ENCODE measurements at places on chromosomes 5 and 9.

DNA sequence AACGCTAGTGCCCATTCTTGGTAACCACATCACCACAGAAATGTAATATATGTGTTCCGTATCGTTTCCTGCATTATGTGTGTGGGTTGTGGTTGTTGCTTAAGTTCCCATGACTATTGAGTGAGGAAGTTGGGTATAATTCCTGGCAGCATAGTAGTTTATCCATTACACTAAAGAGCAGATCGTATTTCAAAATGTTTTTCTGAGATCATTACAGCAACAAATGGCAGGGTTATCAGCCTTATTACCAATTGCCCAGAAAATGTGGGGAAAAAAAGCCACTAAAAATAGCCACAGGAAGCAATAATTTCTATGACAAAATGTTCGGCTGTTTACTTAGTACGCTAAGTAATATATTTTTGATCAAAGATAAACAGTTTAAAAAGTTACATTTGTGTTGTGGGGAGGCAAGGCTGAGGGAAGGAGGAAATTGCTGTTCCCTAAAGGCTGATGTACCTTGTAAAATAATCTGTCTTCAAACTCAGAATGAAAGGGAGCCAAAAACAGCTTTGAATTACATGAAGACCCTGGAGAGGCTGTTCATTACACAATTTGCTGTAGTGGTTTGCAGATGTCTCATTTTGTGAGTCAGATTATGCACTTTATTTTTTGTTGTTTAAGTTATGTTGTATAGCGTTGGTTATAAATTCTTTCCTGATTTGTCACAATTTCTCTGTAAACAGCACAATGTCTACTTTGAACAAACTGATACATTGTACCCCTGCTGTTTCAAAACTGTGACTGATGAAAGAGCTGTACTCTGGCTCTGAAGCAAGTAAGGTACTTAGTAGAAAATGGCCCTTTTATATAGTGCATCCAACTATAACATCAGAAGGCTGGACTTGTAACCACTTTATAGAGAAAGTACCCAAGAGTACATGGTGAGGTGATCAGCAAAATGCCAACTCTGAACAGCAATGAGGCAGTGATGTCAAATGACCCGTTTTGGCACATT lies 1028.5 kb downstream of the NR2F1-AS1 start:
- peak; percentile 6 for DNase-seq

DNA sequence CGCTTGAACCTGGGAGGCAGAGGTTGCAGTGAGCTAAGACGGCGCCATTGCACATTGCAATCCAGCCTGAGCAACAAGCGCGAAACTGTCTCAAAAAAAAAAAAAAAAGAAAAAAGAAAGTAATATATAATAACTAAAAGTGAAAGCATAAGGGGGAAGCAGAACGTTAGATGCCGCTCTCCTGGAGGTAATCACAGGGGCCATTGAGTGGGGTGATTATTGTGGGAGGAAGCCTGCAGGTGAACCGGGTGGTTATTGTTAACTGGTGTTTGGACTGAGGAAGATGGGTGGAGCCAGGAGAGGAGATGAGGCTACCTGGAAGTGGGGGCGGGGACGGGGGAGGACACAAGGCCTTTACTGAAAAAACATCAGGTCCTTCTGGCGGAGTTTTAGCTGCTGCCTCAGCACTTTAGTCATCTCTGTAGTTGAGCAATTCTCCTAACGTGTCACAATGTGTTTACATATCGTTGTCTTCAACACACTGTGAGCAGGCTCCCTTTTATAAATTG lies 5.3 kb upstream of the TJP2 start:
- DNase-seq: no peak

DNA sequence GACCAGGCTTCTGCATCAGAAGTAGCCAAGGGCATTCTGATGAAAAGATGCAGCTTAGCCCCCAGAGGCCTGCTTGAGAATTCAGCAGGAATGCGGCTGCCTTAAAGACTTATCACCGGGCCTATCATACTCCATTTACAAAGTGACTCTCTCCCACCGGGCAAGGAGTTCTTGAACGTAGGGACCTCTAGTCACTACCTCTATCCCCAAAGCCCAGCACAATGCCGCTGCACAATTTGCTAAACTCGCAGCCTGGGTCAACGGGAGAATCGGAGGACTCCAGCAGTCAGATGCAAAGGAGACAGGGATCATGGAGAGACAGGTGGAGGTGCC lies 661 bp downstream of the PDCL start:
- no peak for DNase-seq

- no peak for DNase-seq
Observed at GRCh38 chr5:62717301-62717933, 138.8 kb downstream of the LRRC70 start.

GRCh38 chr5:137887831-137888230 lies 1.4 kb upstream of the PKD2L2 start:
- DNase-seq: no peak

GRCh38 chr5:15717001-15717400 lies 217.0 kb downstream of the FBXL7 start:
- no peak for DNase-seq

DNA sequence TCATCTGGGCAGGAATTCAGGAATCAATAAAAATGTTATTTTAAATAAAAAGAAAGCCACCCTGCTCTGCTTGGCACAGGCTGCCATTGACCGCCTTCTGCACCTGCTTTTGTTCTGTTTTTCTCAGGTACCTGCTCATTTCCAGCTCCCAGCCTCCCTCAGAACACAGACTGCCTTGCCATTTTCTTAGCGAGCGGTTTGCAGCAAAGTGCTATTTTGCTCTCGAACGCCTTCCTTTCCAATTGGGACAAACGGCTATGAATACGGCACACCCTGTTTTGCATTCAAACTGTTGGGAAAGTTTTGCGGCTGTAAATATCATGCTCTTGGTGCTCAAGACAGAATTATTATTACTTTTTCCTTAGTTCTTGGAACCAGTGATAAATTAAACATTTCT lies 25.1 kb upstream of the FCN1 start:
- DNase-seq: no peak

- DNase-seq: peak; percentile 2
Observed at GRCh38 chr5:107570805-107571531, 99.8 kb downstream of the EFNA5 start.

- peak; percentile 17 for DNase-seq
Observed at GRCh38 chr5:159440968-159441367, 110.7 kb upstream of the IL12B start.

GRCh38 chr5:141615991-141616720 lies 2.6 kb downstream of the DIAPH1 start:
- no peak for DNase-seq

DNA sequence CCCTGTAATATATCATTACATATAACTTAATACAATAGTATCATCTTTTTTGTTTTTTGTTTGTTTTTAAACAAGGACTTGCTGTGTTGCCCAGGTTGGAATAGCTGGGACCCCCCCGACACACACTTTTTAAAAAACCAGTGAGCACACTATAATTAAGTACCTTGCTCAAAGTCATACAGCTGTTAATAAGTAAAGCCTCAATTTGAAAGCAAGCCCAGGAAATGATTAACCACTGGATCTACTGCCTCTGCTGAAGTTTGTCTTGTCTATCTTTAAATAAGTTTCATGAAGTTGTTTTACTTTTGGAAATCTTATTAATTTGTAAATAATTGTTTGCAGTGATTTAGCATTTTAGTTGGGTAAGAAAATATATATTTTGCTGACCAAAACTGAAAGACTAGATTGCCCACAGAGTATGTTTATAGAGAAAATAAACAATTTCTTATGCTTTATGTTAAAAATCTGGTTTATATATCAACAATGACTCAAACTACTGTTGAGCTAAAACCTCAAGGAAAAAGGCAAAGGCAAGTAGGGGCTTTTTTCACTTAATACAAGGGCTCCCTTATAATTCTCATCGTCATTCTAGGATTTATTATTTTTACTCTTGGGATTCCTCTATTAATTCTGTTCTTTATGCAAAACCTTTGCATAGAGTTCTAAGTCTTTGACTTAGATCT lies 5.8 kb upstream of the CARNMT1 start:
- no peak for DNase-seq

GRCh38 chr9:137648396-137648795 lies 29.6 kb downstream of the EHMT1 start:
- no peak for DNase-seq

GRCh38 chr5:142435410-142436115 lies 110.7 kb upstream of the SPRY4 start:
- DNase-seq: no peak

- DNase-seq: no peak
Observed at GRCh38 chr5:77177576-77177975, 32.9 kb upstream of the PDE8B start.

- DNase-seq: no peak
Observed at GRCh38 chr9:123484130-123484529, 128.1 kb downstream of the CRB2 start.

DNA sequence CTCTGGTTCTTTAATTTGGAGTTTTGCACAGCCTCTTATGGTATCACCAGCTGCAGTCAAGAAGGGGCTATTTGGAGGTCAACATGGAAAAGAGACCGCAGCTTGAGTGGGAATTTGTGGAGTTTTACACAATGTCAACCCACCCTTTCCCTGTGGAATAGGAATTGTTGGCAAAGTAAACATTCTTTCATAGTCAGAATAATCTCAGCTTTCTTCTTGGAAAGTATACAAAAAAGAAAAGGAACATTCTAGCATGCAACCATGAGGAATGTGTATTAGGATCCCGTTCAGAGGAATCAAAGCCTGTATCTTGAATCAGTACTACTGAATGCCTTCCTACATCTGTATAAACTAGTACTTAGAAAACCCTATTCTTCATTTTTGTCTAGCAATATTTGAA lies 107.6 kb downstream of the LURAP1L start:
- no peak for DNase-seq
